Erythroblast (primary cell): ENCODE measurements at places on chromosomes 11 and 22.

GRCh38 chr11:78802058-78802761 is 227.5 kb upstream of the NARS2 start:
- no peak for DNase-seq

GRCh38 chr22:17638182-17638431 is 450 bp upstream of the BCL2L13 start:
- no peak for DNase-seq

DNA sequence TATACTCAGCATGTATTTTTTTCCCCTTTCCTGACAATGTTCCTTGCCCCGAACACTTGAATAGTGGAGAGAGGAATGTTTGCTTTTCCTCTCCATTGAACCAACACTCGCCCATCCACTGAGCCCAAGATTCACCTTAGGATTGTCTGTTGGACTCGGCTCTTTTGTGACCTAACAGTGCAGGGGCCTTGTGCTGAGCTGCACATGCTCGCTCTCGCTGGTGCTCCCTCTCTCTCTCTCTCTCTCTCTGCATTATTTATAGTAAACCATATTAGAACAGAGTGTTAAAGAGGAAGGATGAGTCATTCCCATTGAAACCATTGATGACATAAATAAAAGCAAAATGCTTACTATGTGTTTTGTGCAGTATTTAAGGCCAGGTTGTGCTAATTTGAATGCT is 20.7 kb downstream of the ZBTB16 start:
- DNase-seq = peak; percentile 13

DNA sequence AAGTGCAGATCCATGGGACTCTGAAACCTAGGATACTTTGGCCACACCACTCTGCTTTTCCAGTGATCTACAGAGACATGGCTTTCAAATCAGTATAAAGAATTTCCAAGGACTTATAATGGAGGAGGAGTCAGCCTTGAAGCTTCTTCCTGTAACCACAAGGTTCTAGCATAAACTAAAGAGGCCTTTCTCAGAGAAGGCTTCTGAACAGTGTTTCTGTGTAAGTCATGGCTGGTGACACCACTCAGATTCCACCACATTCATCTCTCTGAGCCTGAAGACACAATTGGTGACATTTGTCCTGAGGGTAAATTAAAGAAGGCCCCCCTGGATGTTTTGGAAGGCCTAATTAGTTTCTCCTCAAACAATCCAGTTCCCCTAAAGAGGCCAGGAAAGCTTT is 29.0 kb upstream of the ADORA2A start:
- DNase-seq = no peak

GRCh38 chr11:581752-582151 is 5.5 kb downstream of the PHRF1 start:
- DNase-seq = no peak

- DNase-seq = no peak
Observed at GRCh38 chr11:77400775-77401449, 73.0 kb downstream of the PAK1 start.

DNA sequence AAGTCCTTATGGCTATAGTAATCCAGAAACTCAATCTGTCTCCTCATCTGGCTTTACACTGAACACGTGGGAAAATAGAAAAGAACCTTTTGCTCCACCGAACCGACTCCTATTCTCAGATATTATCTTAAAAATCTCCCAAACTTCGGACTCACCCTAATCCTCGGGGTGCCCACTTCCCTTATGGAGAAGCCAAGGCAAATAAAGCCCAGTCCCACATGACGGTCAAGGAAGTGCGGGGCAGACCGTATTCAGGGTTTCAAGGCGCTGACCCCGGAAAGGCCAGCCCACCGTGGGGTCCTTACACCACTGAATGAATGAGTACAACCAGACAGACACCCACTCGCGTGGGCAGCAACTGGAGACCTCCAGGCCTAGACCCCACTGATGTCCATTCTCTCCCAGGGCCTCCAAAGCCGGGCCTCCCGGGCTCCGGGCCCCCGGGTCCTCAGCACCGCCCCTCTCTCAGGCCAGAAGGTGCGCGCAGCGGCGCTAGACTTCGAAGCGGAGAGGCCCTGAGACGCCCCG is 489 bp downstream of the NUP98 start:
- DNase-seq = no peak

DNA sequence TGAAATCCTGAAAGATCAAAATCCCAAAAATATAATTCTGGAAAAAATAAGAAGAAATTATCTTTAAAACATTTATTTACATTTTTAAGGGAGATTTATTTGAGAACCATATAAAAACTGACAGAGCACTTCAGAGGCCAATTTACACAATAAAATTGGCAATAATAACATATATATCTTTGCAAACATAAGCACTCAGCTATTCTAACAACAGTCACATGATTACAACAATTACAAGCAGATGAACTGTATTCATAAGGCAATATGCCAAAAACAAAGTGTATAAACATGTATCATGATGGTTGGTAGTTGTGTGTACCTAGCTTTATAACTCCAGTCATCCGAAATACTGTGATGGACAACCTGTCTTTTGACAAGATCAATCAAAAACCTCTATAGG is 17.7 kb upstream of the RASSF10 start:
- DNase-seq = no peak

- no peak for DNase-seq
Observed at GRCh38 chr11:61041755-61042518, 60.4 kb upstream of the CD5 start.

GRCh38 chr22:49599039-49599438 is 228.6 kb downstream of the BRD1 start:
- DNase-seq = no peak

DNA sequence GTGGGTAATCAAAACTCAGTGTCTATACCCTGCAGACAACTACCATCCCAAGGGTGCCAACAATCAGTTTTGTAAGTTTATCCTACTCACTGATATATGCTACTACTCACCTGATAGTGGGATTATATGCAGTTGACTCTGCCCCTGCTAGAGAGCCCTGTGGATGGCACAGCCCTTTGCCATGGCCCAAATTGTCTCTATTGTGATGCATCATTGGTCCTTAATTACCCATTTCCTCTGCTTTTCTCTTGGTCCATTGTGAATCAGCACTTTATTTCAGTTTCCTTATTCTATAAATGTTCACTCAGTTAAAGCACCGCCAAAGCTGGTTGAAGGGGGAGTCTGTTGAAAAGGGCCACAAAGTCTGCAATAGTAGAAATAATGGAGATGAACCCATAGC is 42.3 kb downstream of the PLAAT5 start:
- DNase-seq = no peak

GRCh38 chr11:69310351-69310750 is 16.4 kb downstream of the MYEOV start:
- no peak for DNase-seq

GRCh38 chr11:122746050-122746478 is 90.5 kb downstream of the UBASH3B start:
- DNase-seq = peak; percentile 19

DNA sequence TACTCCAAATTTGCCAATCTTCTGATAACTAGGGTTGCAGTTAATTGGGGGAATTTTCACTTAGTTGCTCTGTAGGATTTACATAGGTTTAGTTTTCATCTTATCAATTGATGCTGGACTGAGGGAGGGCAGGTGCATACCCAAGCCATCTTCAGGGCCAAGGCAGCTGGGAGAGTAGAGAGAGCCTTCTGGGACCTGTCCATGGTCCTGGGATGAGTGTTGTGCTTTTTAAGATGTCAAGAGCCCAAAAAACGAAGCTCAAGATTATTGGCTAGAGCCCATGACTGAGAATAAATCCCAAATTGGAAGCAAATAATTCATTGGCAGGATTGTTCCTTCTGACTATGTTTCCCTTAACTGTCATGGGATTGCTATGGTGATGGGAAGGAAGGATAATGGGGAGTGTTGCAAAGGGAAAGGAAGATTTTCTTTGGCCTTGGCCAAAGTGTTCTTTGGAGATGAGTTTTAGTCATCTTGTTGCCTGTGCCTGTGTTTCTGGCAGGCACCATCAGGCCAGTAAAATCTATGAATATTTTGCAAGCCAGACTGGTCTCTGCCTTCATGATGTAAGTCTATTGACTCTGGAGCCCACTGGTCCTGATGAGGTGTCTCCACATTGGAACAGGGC is 4.5 kb downstream of the SLC22A6 start:
- no peak for DNase-seq

DNA sequence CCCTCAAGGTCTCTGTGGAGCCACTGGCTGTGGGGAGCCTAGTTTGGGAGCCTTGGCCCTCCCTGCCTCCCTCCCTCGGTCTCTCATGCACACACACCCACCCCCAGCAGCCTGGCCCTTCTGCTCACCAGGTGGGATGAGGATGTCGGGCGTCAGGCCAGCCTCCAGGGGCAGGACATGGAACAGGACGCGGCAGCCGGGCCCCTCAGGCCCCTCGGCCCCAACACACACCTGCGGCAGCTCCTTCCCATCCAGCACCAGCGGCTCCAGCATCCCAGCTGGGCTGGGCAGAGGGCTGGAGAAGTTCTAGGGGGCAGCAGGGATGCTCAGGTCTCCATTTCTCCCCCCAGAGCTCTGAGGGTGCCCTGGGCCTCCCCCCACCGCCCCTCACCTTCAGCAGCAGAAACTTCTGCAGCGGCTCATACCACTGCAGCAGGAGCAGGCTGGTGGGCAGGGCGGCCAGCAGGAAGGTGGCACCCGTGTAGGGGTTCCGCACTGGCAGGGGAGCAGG is 11.2 kb downstream of the MAP4K2 start:
- DNase-seq = no peak

DNA sequence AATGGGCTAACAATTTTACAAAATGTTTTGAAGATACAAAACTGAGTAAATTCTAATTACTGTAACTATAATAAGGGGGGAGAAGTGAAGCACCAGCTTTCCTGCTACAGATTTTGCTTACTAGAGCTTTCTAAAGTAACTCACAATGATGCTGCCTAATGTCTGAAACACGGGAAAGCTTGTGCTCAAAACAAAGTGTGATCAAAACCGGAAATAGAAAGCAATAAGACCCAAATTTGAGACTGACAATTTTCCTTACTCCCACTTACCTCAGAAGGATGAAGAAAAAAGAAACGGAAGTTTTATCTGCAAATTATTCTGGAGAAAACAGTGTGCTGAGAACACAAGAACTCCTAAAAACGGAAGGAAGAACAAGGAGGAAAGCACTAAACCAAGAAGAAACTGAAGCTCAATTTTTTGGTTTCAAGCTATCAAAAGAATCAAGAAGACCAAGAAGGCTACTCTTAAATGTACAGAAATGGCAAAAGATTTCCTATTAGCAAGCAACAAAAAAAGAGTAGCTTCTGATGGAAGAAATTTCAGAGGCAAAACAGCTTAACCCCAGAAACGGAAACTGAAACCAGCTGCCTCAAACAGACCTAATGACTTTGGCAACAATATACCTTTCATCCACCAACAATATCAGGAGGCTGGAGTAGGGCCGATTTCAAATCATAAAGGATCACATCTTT is 33.4 kb downstream of the AMBRA1 start:
- peak; percentile 71 for DNase-seq

- no peak for DNase-seq
Observed at GRCh38 chr11:83543706-83544439, 257.7 kb upstream of the CCDC90B start.

GRCh38 chr22:42279425-42280020 is 9.1 kb upstream of the TCF20 start:
- no peak for DNase-seq

DNA sequence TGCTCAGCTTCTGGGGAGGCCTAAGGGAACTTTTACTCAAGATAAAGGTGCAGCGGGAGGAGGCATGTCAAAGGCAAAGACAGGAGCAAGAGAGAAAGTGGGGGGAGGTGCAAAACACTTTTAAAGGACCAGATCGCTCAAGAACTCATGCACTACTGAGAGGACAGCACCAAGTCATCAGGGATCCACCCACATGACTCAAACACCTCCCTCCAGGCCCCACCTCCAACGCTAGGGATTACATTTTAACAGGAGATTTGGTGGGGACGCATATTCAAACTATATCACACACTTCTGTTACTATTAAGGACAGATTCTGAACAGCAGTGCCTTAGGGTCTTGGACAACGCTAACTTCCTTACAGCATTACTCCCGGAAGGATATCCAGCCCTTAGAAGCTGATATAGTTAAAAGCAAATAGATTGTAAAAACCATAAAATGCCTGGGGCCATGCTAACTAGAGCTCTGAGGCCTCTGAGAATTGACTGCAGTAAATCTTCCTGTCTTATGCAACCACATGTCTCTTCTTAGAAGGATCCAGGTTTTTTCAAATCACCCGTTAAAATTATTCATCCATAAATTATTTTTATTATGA is 16.7 kb upstream of the ZC3H12C start:
- DNase-seq = no peak

DNA sequence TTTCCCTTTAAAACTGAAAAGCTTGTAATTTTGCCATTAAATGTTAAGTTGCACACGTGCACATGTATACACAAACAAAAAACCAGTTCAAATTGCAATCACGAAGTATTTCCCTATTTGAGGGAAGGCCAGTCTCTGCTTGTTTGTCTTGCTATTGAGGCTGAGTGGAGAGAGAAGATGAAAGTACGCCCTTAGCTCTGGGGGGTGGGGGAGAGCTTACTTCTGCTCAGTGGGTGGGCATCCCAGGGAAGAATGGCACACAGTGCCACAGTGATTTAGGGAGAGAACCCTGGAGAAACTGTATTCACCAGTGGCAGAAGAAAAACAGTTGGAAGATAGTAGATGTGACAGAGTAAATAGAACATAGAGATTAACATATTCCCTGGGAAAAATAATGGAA is 8.7 kb downstream of the YAP1 start:
- DNase-seq = no peak

GRCh38 chr22:44411226-44412135 is 86.6 kb downstream of the RTL6 start:
- no peak for DNase-seq

- no peak for DNase-seq
Observed at GRCh38 chr11:114076921-114077331, 17.4 kb downstream of the ZBTB16 start.

DNA sequence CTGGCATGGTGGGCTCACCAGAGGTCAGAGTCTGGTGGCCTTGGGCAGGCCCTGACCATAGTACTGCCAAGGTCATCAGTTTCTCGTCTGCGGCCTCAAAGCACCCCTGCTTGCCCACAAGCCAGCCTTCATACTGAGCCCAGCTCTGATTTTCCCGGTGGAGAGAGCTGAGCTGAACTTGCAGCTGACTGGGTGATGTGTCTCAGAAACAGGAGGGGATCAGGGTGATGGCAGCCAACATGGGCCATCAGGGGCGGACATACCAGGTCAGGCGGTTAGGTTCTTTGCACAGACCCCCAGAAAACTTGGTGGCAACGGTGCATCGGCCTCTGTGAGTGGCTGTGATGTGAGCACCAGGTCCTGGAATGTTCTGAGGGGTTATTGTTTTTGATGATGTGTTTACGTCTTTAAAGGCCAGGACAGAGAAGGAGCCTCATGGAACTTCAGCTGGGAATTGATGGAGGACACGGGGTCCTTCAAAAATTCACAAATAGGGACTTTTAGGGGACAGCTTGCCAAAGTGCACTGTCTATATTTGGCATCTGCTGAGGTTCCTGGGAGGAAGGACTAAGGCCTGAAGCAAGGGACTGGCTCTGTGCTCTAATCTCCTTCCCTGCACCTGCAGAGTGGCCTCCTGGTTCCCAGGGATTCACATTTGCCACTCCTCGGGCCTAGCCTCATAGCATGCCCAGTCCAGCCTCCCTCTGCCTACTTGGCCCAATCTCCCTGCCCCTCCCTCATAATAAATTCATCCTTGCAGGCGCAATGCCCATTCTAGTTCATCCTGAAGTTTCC is 131.2 kb downstream of the OSBP2 start:
- DNase-seq = no peak
